Lung (tissue), 17 donors: ENCODE measurements at places on chromosomes 6 and 20. TPM values are rescaled to one million over a fixed set of nuclear protein-coding genes. Genes with fewer than 3 reads are reported as not detected.

GRCh38 chr6:135657207-135657606, 159.7 kb upstream of the AHI1 start:
- no peak for DNase-seq

- DNase-seq: no peak
Measured at GRCh38 chr6:95805699-95806098, 210.1 kb upstream of the FUT9 start.

GRCh38 chr6:163494279-163494727, 79.8 kb downstream of the QKI start:
- no peak for DNase-seq

- DNase-seq: no peak
Measured at GRCh38 chr6:158654960-158655489, 5.2 kb downstream of the SYTL3 start.

DNA sequence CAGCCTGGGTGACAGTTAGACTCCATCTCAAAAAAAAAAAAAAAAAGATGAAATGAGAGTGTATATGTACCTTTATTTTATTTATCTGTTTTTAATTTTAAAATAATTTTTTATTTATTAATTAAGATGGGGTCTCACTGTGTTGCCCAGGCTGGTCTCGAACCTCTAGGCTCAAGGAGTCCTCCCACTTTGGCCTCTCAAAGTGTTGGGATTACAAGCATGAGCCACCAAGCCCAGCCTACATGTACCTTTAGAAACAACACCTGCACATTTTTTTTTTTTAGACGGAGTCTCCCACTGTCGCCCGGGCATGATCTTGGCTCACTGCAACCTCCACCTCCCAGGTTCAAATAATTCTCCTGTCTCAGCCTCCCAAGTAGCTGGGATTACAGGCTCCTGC, 12.1 kb upstream of the PARD6B start:
- DNase-seq: no peak

GRCh38 chr20:17965042-17965697, 3.4 kb downstream of the SNX5 start:
- DNase-seq: no peak

DNA sequence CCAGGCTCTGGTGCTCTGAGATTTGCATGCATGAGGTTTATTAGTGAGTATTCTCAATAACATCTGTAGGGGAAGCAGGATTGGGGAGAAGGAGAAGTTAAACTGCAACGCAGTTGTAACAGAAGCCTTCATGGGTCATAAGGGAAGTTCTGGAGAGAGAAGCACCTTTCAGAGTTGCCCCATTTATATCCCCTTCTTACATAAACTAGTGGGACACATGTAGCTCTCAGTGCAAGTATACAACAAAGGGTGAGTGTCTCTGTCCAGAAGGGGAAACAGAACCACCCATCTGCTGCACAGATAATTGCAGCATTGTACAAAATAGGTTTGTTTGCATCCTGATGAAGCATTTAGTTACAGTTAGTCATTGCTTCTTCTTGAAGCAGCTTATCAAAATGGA, 4.3 kb upstream of the ADGB start:
- DNase-seq: no peak

DNA sequence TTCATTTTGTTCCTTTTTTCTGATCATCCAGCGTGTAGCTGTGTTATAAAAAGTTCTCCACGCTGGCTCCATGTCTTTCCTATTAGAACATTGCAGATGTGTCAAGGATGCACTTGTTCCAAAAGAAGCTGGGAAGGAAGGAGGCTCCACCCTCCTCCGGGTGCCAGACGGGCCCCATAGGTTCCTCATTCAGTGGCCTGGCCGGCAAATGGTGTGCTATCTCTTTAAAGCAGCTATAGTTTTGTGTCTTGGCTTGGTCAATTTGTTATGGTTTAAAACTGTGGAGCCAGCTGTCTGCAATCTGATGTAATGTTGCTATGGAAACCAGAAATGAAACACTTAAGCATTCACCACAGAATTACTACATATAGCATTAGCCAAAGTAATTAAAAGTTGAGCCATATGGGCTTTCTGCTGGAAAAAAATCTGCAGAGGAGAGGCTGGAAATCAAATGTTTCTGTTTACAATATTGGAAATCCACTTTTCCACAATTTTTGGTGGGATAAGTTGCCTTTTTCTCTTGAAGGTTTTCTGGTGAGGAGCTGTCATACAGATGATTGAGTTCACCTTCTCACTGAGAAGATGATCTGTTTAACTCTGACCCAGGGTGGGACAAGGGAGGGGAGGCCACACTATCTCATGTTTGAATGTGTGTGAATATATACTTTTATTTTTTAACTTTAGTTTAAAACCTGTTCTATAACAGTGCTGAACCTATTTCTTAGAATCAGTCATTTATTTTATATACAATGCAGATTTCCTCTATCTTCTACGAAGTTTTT, 167.4 kb downstream of the SASH1 start:
- DNase-seq: peak; percentile 98

- no peak for DNase-seq
Measured at GRCh38 chr20:47762699-47763268, 22.5 kb downstream of the SULF2 start.

GRCh38 chr6:99894815-99895214, 99.2 kb downstream of the MCHR2 start:
- no peak for DNase-seq

DNA sequence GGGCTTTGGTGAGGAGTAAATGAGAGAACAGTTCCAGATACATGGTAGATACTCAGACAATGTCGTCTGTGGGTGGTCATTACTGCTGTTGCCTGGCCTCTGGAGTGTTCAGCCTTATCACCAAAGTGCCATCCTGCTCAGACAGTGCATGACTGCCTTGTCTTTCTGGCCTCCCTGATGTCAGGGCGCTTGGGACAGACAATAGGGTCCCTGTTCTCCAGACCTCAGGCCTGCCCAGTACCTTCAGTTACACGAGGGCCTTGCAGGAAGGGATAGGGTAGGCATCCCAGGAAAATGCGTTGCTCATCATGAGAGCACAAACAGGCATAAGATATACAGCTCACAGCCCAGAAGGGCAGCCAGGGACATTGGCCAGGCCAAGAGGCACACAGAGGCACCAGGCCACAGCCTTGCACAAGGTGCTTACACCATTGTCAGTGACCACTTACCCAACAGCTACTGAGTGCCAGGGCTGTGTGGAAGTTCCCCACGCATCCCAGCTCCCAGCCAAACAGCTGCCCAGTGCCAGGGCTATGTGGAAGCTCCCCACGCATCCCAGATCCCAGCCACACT, 27.4 kb downstream of the BPIFB1 start:
- no peak for DNase-seq

DNA sequence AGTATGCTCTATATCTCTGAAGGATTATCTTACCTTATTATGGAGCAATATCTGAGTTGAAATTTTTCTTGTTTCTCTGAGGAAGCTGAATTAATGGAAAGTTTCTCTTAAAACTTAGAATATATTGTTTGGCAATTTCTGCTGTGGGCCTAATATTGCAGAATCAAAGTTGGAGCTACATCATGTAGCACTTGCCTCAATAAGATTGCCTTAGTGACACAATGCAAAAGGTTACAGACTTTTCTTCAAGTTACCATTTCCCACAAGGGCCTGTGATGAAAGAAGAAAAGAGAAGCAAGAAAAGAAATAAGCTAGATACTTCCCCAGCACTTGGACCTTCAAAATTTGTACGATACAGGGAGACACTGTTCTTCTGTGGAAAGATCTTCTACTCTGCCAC, 151.2 kb downstream of the SOBP start:
- DNase-seq: no peak

DNA sequence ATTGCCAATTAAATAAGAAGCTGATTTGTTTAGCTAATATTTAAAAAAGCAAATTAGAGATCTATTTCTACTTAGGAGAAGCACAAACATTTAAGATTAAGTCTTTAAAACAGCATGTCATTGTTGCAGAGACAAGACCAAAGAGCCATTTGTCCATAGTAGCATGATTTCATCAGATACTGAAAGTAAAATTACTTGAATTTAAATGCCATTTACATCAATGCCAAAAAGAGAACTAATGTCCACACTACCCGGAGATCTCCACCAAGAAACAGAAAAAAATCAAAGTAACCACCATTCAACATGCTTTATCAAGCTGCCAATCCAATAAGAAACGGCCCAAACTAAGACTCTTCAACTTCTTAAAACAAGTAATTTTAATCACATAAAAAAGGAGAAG, 15.7 kb downstream of the AURKA start:
- DNase-seq: no peak

- peak; percentile 84 for DNase-seq
Measured at GRCh38 chr6:113596387-113597230, 260.5 kb upstream of the MARCKS start.

DNA sequence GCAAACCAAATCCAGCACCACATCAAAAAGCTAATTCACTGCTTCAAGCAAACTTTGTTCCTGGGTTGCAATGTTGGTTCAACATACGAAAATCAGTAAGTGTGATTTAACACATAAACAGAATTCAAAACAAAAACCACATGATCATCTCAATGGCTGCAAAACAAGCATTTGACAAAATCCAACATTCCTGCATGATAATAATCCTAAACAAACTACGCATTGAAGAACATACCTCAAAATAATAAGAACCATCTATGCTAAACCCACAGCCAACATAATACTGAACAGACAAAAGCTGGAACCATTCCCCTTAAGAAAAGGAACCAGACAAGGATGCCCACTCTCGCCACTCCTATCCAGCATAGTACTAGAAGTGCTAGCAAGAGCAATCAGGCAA, 49.9 kb downstream of the RNGTT start:
- no peak for DNase-seq

- DNase-seq: no peak
Measured at GRCh38 chr20:64065974-64066343, 3.0 kb downstream of the TCEA2 start.

GRCh38 chr20:36523341-36523740, 18.0 kb upstream of the MYL9 start:
- DNase-seq: no peak

DNA sequence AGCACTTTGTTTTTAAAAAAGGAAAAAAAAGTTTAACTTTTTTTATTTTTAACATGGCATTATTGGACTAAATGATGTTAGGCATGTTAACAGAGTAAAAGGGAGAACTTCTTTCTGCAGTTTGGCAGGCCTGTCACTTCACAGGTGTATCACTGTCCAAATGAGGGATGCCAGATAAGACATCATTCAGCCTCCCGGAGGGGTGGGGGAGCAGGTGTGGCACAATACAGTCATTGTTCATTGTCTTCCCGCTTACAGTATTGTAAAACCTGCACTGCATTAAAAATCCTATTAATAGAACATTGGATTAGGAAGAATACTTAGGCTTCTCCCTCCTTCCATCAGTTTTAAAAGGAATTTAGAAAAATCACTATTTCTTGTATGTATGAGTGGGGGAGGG, 80.7 kb downstream of the CARMIL1 start:
- DNase-seq: no peak

DNA sequence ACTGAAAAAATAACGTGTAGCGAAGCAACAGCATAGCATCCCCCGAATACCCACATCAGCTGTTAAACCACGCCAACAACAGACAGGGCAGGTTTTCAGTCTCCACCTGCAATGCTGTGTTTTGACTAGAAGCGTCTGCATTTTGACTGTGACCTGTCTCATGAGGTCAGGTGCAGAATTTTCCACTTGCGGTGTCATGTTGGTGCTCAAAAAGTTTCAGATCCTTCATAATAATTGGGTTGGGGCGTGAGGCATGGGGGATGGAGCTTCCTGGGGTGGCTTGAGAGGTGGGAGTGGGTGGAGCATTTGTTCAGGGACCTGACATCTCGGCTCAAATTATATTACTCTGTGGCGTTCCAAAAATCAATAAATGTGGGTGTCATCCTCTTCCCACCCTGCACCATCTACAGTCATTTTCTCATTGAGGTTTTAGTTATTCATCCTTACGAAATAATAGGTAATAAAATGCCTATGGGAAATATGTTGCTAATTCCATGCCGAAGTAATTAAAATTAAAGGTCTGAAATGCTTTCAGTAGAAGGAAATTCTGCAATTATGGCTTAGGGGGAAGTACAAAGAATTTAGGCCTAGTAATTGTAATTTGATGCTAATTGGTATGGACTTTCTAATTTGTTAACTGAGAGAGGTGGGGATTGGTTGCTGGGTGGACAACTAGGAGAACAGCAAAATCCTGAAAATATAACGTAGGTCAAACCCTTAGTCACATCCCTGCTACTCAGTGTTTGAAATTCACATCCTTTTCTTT, 81.0 kb downstream of the TIAM2 start:
- DNase-seq: no peak

The ULBP3 gene
- total RNA-seq: 6.8 TPM

The SAMD5 gene
- 7.9 TPM for total RNA-seq

The ERMARD gene
- total RNA-seq: 24.7 TPM

The BEND6 gene
- 0.95 TPM for total RNA-seq

The DNAH8 gene
- 0.37 TPM for total RNA-seq
